Posterior vena cava (tissue), 2 donors: ENCODE measurements at places on chromosomes 7 and 10. TPM values are rescaled to one million over a fixed set of nuclear protein-coding genes. Genes with fewer than 3 reads are reported as not detected.

The SRGN gene
- total RNA-seq, result 144 TPM

The MRLN gene
- not detected for total RNA-seq

The AGAP5 gene
- 7.8 TPM for total RNA-seq

The AEBP1 gene
- total RNA-seq, result 919 TPM

DNA sequence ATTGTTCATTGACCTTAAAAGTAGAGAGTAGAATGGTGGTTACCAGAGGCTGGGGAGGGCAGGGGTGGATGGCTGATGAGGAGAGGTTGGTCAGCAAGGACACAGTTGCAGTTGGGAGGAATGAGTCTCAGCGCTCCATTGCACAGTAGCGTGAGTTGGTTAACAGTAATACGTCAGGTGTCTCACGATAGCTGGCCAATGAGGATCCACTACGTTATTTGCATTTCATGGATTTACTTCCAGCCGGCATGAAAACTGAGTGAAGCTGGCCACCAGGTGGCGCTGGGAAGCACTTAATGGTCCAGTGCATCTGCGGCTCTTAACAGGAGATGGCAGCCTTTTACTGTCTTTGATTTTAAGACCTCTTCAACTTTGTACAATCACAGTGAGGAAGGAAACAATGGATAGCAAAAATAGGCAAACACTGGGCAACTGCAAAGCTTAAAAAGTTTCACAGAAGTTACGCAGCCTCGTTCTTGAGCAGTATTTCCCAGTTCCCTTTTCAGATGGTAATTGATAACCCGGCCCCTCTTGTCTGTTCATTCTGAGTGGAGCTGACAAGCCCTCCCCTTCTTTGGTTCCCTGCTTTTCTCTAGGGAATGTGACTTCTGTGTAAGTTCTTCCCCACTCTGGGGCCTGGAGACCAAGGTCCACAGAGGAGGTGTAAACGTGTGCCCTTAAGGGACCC, 23.7 kb downstream of the AKR1E2 start:
- peak; percentile 97 for DNase-seq

DNA sequence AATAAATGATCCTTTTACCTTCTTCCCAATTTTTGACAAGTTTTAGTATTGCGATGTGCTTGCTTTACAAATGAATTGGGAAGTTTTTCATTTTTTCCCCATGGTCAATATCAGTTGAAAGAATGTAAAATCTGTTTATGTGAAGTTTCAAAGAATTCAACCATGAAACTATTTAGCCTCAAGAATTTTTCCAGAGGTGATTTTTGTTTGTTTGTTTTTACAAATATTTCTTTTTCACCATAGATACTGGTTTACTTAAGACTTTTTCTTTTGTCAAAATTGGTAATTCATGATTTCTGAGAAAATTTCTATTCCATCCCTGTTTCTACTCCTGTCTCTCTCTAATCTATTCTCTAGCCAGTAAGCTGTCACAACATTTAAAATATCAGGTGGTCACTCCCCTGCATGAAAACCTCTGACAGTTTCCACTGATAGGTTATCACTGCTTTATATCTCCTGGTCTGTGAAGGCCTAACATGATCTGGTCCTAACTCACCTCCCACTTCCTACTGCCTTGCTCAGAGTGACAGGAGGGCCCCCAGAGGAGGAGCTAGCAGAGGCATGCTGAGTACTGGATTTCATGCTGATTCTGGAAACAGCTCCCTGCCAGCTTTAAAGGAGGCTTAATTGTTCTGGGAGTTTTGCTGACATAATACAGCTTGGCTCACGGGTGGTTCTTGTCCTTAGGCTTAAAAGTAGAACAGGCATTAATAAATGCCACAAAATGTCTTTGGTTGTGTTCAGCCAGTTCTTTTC, 7.6 kb upstream of the ARMS2 start:
- no peak for DNase-seq

GRCh38 chr7:3520206-3520605, 219.2 kb downstream of the SDK1 start:
- no peak for DNase-seq

DNA sequence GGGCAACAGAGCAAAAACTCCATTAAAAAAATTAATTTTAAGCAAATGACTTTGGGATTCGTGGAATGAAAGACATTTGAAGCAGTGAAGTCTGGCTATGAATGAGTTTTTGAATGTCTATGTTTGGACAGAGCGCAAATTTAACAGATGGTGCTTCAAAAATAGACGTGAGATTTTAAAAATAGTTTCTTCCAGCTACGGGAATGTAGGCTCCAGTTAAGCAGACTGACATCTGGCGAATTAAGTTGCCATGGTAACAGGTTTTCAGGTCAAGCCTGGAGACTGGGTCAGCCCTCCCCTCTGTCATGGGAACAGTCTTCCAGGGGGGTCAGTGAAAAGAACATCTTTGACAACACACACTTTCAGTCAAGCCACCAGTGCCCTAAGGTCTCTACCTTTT, 62.0 kb downstream of the MYOF start:
- DNase-seq, result no peak

GRCh38 chr7:7104314-7104698, 78.0 kb upstream of the C1GALT1 start:
- DNase-seq, result no peak

- DNase-seq, result no peak
Measured at GRCh38 chr10:49700997-49701396, 21.5 kb downstream of the C10orf53 start.

DNA sequence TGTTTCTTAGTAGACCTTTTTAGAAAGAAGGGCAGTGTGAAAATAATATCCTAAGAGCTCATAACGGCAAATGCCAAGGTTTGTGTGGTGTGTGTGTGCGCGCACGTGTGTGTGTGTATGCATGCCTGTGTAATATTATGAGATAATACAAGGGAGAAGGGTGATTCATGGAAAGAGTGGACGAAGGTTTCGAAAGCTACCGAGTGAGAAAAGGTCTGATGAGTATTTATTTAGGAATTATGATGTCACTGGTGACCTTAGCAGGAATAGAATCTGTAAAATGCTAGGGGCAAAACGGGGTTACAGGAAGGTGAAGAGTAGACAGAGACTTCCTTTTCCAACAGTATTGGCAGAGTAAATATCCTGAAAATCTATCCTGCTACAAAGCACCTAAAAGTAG, 107.3 kb downstream of the AHR start:
- DNase-seq, result no peak

DNA sequence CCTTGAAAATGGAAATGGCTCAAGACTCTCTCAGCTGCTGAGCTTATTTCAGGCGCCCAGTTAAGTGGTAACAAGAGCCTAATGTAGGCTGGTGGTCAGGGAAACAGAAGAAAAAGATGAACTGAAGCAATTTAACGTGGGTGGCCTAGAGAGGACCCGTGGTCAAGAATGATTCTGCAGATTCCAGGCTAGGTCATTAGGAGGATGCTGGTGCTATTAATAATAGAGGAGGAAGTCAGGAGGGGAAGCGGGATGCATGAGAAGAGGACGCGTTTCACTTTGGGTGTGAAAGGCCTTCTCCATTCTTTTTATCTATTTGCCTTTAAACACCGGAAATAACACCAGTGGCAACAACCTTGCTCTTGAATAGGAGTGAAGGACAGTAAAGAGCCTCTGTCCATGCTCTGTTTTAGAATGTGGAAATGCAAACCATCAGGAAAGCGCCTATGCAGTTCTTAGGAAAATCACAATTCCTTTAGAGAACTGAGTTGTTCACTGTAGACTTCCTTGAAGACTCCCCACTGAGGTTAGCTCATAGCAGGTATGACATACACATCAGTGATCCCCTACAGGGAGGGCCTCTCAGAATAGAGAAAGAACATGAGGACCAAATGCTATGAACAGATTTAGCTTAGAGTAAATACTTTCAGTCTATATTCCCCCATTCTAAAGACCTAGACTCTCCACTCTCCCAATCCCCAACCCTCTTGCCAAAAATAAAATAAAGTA, 8.6 kb downstream of the LIPA start:
- no peak for DNase-seq

DNA sequence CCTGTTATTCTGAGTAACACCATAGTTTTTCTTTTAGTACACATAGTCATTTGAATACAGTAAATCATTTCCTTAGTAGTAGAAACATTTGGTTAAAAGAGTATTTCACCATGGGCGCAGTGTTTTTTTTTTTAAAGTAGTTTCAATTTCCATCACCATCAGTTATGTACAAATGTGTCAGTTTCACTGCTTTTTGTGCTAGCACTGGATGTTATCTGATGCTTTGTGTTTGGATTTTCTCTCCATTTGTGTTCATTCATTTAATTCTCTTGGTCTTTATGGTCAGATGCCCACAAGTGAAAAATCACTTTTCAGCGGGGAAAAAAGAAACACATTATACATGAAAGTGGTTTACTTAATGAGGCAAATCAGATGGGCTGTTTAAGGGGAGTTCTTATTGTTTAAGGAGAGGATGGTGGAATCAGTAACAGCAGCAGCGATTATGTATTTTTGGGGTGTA, 16.0 kb upstream of the HK1 start:
- no peak for DNase-seq

DNA sequence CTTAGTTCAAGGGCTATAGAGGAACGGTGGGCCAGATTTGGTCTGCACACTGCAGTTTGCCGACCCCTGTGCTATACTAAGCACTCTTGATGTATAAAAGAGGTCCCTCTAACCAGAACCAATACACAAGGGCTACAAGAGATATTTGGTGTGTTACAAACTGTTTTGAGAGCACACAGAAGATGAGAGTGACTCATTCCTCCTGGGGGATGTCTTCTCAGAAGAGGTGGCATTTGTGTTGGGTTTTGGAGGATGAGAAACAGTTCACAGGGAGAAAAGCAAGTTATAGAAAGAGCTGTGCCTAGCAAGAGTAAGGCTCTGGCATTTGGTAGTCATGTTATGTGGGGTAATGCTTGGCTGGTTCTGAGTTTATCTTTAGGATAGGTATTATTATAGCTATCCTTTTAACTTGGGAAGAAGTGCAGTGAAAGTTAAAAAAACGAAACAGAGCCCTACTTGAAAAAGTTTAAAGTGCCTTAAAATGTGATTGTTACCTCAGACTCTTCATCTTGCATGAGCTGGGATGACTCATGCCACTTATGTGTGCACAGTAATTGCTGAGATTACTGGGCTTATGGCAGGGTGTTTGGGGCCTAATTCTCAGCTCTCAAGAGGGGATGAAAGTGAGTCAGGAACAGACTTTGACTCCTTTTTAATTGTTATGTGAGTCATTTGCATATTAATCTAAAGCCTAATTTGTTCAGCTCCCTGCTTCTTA, 160.4 kb downstream of the KIF20B start:
- no peak for DNase-seq

DNA sequence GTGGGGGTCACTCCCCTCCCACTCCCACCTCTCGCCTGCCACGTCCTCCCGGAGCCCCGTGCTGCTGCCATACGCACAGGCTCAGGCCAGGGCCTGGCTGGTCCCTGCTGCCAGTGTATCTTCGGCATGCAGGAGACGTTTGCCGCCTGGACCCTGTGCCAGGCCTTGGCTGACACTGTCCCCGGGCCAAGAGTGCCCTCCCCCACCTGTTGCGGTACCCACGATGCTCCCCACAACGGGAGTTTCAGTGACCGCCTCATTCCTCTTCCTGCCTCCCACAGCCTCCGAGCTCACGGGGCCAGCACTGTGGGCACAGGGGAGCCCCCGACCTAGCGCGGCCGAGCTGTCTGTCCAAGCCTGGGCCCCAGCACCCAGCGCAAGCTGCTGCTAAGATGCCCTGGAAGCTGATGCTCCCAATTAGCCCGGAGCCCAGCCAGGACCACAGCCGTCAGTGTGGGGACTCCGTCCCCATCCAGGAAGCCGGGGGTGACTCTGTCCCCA, 7.4 kb downstream of the TTYH3 start:
- DNase-seq, result no peak

- no peak for DNase-seq
Measured at GRCh38 chr7:29620556-29620930, 56.9 kb downstream of the PRR15 start.

DNA sequence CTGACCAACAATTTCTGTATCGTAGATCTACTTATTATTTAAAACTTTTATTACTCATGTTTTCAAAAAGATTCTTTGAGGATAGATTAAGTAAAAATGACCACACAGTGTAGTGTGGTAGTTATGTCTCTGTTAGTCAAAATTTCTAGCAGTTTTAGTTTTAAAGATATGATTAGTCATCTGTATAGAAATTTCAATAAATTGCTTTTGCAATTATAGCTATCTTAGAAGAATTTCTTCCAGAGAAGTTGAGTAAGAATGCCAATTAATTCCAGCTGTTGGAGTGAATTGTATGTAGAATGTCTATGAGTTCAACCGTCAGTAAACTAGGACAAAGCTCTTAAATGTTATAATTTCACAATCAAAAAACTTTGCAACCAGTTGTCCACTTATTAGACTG, 229.7 kb downstream of the CDK14 start:
- DNase-seq, result no peak

DNA sequence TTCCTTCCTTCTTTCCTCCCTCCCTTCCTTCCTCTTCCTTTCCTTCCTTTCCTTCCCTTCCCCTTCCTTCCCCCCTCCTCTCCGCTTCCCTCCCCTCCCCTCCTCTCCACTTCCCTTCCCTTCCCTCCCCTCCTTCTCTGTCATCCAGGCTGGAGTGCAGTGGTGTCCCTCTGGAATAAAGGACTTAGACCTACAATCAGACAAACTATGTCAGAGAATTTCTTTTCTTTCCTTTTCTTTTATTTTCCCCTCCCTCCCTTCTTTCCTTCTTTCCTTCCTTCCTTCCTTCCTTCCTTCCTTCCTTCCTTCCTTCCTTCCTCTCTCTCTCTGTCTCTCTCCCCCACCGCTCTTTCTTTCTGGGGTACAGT, 242.2 kb downstream of the GATA3 start:
- DNase-seq, result no peak

- DNase-seq, result no peak
Measured at GRCh38 chr7:40324914-40325313, 190.1 kb downstream of the SUGCT start.

- DNase-seq, result no peak
Measured at GRCh38 chr7:152850420-152850819, 90.9 kb downstream of the ACTR3B start.

- no peak for DNase-seq
Measured at GRCh38 chr10:43322331-43322730, 49.1 kb upstream of the FXYD4 start.

DNA sequence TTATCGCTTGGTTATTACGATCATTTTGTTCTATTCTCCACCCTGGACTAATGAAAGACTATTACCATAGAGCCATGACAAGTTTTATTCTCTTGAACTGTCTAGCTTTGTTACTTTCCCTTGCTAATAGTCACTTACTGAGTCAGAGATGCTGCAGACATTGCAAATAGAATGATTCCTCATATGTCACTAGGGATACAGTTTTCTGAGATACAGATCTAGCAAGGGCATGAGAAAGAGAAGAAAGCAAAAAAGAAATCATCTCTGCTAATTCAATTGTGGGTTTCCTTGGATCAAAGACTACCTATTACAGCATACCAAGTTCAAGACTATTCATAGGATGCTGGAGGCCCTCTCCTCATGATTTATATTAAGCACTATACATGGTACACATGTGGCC, 204.3 kb downstream of the MBL2 start:
- no peak for DNase-seq

DNA sequence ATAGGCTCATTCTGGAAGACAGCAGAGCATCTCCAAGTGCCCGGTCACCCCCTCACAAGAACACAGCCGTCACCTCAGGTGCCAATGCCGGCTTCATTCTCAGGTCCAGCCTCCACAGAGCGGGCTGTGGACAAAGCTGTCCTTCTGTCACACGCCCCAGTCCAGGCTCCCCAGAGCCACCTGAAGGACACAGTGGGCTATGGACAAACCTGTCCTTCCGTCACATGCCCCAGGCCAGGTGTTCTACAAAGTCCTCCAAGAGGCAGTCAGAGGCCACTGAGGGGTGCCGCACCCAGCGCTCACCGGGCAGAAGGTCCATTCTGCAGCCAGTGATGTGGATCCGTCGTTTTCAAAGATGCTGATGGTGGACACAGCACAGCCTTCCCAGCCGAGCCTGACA, 173.2 kb upstream of the PPP2R2D start:
- DNase-seq, result peak; percentile 76

- DNase-seq, result no peak
Measured at GRCh38 chr10:1687190-1687589, 50.1 kb downstream of the ADARB2 start.
